Brain pericyte (primary cell): ENCODE measurements at places on chromosomes 13 and 19.

GRCh38 chr19:18074192-18074591 is 12.5 kb downstream of the IL12RB1 start:
- DNase-seq = no peak

DNA sequence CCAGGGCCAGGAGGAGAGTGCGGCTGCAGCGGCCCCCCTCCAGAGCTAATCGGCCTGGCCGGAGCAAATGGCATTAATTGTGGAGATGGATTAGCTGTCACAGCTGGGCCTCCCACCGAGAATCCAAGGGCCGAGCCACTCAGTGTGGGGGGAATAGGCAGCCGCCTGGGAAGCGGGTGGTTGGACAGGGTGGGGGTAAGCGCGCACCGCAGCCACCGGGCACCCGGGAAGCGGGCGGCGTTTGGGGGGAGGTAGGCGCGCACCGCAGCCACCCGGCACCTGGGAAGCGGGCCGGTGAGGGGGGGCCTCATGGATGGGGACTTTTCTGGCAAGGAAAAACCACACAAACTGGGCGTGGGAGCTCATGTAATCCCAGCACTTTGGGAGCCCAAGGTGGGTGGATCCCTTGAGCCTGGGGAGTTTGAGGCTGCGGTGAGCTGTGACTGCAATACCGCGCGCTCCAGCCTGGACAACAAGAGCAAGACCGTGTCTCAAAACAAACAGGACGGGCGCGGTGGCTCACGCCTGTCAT is 9.7 kb downstream of the R3HDM4 start:
- no peak for DNase-seq

GRCh38 chr13:50359779-50360178 is 344.5 kb downstream of the KCNRG start:
- no peak for DNase-seq

DNA sequence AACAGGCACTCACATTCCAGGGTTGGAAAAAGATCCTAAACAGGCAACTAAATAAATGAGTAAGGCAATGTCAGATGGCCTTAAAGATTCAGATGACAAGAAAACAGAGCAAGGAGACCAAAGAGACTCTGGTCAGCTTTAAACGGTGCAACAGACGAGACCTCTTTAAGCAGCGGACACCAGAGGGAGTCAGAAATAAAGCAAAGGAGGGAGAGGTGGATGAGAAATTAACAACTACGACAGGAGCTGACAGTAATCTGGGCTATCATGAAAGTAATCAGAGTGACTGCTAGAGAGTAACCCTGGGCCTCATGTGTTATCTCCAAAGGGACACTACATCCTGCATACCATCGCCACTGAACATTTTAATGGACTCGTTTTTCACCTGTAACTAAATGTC is 1.1 kb downstream of the ZNF550 start:
- DNase-seq = no peak

GRCh38 chr19:31715249-31715945 is 366.2 kb upstream of the TSHZ3 start:
- DNase-seq = no peak

- no peak for DNase-seq
Measured at GRCh38 chr13:96728463-96728862, 265.8 kb downstream of the OXGR1 start.

DNA sequence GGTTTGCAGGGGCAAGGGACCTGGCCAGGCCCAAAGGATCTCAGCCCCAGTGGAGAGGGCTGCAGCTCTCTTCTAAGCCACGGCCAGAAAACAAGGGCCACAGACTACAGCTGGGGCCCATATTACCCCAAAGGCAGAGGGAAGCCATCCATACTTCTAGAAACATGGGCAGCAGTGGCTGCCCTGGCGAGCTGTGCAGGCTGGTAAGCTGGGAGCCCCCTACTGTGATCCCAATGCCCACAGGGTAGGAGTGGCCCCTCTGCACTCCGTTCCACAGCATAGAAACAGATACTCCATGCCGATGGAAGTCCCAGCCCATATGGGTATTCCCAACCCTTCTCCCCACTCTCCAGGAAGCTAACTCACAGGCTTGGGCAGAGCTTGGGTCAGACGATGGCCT is 25.1 kb downstream of the VSTM2B start:
- DNase-seq = no peak

DNA sequence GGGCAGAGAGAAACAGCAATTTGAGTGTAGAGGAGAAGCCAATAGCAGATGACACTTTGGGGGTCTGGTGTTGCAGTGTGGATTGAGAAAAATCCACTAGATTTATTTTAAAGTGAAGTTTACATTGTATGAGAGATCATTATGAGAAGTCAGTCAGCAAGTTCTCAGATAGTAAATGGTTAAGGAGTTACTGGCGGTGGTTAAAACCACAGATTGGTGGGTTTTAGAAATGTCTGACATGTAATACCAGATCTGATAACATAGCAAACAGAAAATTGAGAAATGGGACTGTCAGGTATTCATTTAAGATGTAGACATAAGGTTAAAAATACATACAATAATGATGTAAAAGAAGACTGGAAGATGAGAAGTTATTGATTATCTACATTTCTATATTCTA is 7.2 kb downstream of the ABHD13 start:
- no peak for DNase-seq

DNA sequence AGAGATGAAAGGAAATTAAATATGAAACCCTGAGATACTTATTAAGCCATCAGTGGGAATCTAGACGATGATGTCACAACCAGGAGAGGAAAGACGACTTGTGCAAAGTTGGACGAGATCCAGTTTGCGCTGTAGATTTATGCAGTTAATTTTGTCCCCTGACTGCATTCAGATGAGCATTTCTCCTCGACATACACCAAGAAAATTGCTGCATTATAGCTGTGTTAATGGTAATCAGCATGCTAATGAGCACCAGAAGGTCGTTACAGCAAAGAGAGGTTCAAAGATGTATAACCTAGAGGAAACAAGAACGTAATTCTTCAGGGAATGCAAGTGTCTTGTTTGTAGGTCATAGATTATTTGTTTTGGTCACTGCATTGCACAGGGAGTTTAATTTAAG is 371.7 kb downstream of the RBM26 start:
- DNase-seq = no peak

GRCh38 chr19:32719611-32720059 is at the start of gene TDRD12:
TDRD12 (plus strand) TSS chr19:32719767; CDS start chr19:32720073, 306 bp downstream.
- DNase-seq = no peak
